ENCODE measurements at places on chromosomes 6 and 20.
A peak's percentile ranks its signal among the peaks of the same experiment; 100 is the strongest.

GRCh38 chr6:42007286-42008137 is 42.8 kb upstream of the TAF8 start:
- DNase-seq: peak; percentile 45
- H3K36me3 ChIP-seq: peaks cover 4% of the 10 kb centered on the region
- H3K27me3 ChIP-seq: no peaks in the 10 kb centered on the region
- no peak overlapping the region for H3K4me3 ChIP-seq
- peaks cover 27% of the 10 kb centered on the region for H3K4me1 ChIP-seq
- peak overlapping the region; percentile 58 for H3K27ac ChIP-seq

DNA sequence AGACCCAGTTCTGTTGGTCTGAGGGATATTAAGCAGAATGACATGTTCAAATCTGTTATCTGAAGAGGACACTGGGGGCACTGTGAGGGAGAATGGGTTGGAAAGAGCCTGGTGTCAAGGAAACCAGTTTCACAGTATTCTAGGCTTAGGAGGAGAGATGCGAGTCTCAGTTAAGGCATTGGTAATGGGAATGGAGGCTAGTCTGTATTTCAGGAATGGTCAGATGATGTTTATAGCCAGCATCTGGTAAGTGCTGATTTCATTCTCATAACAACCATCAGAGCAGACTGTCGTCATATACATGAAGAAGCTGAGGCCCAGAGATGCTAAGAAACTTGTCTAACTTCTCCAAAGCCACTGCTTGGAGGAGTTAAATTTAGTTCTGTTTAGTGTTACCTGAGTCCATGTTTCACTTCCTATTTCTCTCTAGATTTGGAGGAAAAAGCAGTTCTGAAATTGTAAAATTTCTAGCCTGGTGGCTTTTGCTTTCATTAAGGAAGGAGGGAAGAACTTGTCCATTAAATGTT is 242.0 kb downstream of the ARID1B start:
- peaks cover 21% of the 10 kb centered on the region for H3K4me1 ChIP-seq
- peak overlapping the region; percentile 39 for H3K27ac ChIP-seq
- peak overlapping the region; percentile 11 for H3K4me3 ChIP-seq
- DNase-seq: no peak

DNA sequence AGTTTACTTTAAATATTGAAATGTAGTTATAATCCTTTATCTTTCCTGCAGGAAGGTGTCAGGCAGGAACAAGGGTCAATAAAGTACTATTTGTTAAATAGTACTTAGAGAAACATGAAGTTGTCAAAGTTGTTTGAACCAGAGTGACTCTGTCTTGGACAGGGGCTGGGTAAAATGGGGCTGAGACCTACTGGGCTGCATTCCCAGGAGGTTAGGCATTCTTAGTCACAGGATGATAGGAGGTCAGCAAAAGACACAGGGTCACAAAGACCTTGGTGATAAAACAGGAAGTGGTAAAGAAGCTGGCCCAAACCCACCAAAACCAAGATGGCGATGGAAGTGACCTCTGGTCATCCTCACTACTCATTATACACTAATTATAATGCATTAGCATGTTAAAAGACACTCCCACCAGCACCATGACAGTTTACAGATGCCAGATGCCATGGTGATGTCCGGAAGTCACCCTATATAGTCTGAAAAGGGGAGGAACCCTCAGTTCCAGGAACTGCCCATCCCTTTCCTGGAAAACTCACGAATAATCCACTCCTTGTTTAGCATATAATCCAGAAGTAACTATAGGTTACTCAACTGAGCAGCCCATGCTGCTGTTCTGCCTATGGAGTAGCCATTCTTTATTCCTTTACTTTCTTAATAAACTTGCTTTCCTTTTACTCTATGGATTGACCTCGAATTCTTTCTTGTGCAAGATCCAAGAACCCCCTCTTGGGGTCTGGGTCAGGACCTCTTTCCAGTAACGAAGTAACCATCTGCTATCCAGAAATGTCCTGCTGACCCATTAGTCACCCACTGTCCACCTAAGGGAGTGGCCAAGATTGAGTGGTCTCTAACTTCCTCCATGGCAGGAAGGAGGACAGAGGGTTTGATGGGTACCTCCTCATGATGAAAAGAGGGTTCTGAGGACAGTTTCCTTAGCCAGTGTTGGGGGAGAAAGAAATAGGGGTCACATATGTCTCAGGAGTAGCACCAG is 19.6 kb downstream of the SLC22A2 start:
- no peaks in the 10 kb centered on the region for H3K27me3 ChIP-seq
- no peaks in the 10 kb centered on the region for H3K4me1 ChIP-seq
- H3K27ac ChIP-seq: no peak overlapping the region
- H3K4me3 ChIP-seq: no peak overlapping the region
- no peak for DNase-seq

DNA sequence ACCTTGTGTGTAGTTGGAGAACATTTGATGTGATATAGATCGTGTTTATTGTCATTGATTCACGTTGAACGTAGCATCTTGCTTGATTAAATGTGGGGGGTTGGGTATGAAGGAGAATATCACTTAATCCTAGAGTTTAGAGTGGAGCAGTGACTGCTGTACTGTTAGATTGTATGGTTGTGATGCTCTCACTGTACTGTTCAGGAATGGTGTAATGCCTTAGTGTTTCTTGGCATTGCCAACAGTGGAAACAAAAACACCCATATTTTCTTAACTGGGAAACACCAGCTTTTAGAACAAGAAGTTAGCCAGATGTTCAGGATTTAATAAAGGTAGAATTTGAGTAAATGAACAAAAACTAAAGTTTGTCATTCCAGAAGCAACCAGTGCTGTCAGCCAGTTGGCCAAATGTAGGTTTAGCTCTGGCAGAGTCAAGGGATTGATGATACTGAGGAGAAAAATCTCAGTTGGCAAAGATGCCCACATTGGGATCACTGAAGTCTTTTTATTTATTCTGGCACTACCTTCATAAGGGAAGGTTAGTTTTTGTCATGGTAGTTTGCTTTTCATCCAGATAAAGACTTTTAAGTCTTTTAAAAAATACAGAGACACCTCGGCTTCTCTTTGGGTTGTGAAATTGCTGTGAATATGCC is 129.9 kb downstream of the JARID2 start:
- no peak overlapping the region for H3K4me3 ChIP-seq
- DNase-seq: no peak
- H3K36me3 ChIP-seq: peaks cover 2% of the 10 kb centered on the region
- no peak overlapping the region for H3K27ac ChIP-seq

DNA sequence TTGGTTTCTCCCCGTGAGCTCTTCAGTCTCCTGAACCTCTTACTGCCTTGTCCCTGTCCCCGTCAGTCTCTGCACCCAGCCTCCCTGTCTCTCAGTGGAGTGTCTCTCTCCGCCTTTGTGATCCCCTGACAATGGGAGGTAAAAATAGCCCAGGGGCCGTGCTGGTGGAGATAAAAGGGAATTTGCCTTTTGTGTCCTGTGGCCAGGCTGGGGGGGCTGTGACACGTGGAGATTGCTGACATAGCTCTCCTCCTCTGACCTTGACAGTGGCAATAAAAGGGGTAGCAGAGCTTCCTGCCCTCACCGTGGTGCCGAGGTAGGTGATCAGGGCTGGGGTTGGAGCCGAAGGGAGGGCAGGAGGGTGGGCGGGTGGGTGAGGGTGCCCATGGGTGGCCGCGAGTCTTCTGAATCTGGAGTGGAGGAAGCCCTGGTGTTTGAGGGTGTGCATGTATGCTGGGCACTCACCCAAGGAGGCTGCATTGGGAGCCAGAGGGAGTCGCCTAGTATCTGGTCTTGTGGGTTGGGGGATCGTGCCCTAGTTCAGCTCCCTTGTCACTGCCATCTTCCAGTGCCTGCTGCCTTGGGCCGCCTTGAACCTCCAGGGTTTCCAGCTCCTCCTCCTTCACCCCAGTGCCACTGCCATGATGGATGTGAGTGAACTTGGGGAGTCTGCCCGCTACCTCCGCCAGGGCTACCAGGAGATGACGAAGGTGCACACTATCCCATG is 21.9 kb downstream of the MYH7B start:
- H3K27me3 ChIP-seq: no peaks in the 10 kb centered on the region
- no peak overlapping the region for H3K27ac ChIP-seq
- H3K4me1 ChIP-seq: no peaks in the 10 kb centered on the region
- no peak for DNase-seq

DNA sequence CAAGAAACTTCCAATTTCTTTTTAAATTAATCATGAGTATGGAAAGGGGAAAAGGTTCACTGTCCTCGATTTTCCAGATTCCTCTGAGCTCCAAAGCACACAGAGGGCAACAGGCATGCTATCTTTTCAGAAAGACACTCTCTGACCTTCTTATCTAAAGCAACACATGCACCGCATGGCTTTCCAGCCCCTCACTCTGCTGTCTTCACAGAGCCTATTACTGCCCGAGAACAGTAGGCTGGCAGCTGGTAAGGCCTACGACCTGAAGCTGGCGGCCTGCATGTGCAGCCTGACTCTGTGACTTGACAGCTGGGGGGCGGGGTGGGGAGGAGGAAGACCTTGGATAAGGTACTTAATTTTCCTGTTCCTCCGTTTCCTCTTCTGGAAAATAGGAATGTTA is 86.3 kb downstream of the ELOVL4 start:
- H3K27me3 ChIP-seq: no peaks in the 10 kb centered on the region
- DNase-seq: no peak
- H3K36me3 ChIP-seq: no peaks in the 10 kb centered on the region

- H3K4me3 ChIP-seq: peak overlapping the region; percentile 98
- peaks cover 21% of the 10 kb centered on the region for H3K36me3 ChIP-seq
Observed at GRCh38 chr6:36984581-36985416, 1.2 kb downstream of the MTCH1 start.

DNA sequence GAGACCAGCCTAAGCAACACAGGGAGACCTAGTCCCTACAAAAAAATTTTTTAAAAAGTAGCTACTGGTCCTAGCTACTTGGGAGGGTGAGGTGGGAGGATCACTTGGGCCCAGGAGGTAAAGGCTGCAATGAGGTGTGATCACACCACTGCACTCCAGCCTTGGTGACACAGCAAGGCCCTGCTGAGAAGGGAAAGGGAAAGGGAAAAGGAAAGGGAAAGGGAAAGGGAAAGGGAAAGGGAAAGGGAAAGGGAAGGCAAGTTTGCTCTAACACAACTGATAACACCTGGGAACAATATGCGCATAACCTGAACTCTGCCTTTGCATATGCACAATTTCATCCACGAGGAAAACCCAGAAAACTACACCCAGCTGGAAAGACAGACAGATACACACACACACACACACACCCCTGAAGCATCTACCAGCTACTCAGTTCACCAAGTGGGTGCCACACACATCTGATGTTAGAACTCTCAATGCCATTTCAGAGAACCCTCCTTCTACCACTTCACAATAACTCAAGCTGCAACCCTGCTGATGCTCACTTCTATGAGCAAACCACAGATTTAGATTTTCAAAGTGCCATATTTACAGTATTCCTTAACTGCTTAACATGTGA is 19.1 kb downstream of the B4GALT5 start:
- no peaks in the 10 kb centered on the region for H3K36me3 ChIP-seq
- H3K27me3 ChIP-seq: no peaks in the 10 kb centered on the region
- no peak overlapping the region for H3K27ac ChIP-seq
- H3K4me3 ChIP-seq: no peak overlapping the region
- no peak for DNase-seq
- peaks cover 34% of the 10 kb centered on the region for H3K4me1 ChIP-seq

DNA sequence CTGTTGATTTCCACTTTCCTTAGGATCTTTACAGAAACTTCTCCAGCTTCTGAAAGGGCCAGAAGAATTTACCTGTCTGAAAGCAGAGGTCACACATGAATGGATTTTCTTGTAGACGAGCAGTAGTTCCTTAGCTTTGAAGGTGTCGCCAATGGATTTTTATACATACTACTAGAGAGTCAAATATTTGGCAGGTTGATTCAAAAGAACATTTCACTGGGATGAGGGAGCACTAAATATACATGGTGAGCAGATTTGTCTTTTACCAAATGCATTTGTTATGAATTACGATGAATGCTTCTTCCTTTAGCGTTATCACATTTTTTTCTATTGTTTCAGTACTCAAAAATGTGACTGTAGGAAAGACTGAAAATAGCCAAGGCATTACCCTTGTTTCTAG is 162.3 kb downstream of the PAX1 start:
- no peaks in the 10 kb centered on the region for H3K27me3 ChIP-seq
- no peaks in the 10 kb centered on the region for H3K36me3 ChIP-seq
- no peaks in the 10 kb centered on the region for H3K4me1 ChIP-seq
- no peak overlapping the region for H3K4me3 ChIP-seq

- H3K4me1 ChIP-seq: no peaks in the 10 kb centered on the region
- no peak for DNase-seq
- H3K27ac ChIP-seq: no peak overlapping the region
- H3K4me3 ChIP-seq: no peak overlapping the region
- no peaks in the 10 kb centered on the region for H3K36me3 ChIP-seq
Observed at GRCh38 chr6:166693880-166694279, 66.8 kb upstream of the RPS6KA2 start.

DNA sequence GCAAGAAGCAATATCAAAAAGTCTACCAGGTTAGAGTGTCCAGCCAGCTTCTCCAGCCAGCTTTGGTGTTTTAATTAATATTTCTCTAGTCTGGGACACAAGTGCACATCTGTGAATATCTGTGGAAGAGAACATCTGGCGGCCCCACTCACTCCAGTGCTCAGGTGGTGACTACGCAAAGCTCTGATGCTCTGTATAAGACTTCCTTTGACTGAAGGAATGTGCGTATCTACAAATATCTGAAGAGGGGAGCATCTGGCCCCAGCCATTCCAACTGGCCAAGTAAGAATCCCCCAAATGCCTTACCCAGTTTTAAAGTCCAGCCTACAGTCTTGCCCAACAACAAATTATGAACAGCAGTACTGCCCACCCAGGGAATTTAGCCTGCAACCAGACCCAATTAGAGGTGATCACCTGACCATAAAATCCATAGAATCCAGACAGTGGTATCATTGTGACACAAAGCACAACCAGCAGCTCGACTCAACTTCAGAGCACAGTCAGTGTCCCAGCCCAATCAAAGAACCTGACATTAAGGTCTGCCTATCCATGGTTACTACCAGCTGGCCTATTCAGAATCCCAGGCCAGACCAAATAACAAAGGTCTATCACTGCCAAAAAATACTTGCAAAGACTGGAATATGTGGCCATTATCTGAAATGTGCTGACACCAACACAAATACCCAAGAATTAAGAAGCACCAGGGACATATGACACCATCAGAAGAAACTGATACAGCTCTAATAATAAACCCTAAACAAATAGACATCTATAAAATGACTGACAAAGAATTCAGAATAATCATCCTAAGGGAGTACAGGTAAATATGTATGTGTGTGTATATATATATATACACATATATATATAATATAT is 76.1 kb upstream of the MANEA start:
- no peak overlapping the region for H3K27ac ChIP-seq
- no peaks in the 10 kb centered on the region for H3K4me1 ChIP-seq
- DNase-seq: no peak
- no peaks in the 10 kb centered on the region for H3K36me3 ChIP-seq
- H3K4me3 ChIP-seq: no peak overlapping the region

GRCh38 chr6:168837254-168838036 is 396.5 kb downstream of the SMOC2 start:
- H3K36me3 ChIP-seq: no peaks in the 10 kb centered on the region
- H3K4me3 ChIP-seq: no peak overlapping the region
- no peak for DNase-seq
- no peak overlapping the region for H3K27ac ChIP-seq
- H3K4me1 ChIP-seq: no peaks in the 10 kb centered on the region

GRCh38 chr6:151098166-151098565 is 141.6 kb upstream of the AKAP12 start:
- H3K27ac ChIP-seq: no peak overlapping the region
- no peaks in the 10 kb centered on the region for H3K36me3 ChIP-seq
- H3K4me3 ChIP-seq: no peak overlapping the region
- no peaks in the 10 kb centered on the region for H3K27me3 ChIP-seq
